Large intestine (tissue), 12 donors: ENCODE measurements at places on chromosomes 4 and X.

DNA sequence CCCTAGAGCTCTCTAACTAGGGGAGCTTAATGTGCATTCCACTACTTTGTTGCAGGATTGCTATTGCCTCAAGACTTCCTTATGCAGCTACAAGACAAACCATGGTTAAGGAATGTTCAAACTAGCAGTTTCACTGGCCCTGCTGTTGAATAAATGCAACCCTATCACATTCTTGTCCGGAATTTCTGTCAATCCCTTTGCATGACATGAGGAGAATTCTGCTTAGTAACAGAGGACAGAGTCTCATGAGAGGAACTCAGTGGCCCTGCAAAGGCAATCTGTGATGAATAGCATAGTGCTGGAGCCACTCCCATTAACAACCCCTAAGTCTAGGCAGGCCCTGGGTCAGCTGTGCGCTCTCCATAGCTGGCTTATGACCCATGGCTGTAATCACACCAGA, 30.7 kb upstream of the SGMS2 start:
- DNase-seq: peak; percentile 84

- peak; percentile 4 for DNase-seq
Measured at GRCh38 chr4:45063696-45064095, 337.3 kb upstream of the GNPDA2 start.

DNA sequence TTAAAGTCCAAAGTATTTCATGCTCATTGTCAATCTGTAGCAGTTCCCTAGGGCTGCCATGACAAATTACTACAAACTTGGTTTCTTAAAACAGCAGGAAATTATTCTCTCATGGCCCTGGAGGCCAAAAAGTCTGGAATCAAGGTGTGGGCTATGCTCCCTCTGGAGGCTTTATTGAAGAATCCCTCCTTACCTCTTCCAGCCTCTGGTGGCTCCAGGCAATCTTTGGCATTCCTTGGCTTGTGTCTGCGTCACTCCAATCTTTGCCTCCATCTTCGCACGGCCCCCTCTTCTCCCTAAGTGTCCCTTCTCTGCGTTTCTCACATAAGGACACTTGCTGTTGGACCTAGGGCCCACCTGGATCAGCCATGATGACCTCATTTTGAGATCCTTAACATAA, 170.4 kb downstream of the SMIM20 start:
- DNase-seq: no peak

- no peak for DNase-seq
Measured at GRCh38 chr4:138592796-138593195, 350.6 kb upstream of the SLC7A11 start.

GRCh38 chr4:68272860-68273259, 27.4 kb upstream of the TMPRSS11B start:
- no peak for DNase-seq

DNA sequence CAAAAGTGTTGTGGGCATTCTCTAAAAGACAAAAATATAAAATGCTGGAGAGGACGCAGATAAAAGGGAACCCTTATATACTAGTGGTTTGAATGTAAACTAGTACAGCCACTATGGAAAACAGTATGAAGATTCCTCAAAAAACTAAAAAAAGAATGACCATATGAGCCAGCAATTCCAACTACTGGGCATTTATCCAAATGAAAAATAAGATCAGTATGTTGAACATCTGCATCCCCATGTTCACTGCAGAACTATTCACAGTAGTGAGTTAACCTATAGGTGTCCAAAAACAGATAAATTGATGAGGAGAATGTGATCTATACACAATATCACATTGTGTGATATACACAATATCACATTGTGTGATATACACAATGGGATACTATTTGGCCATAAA, 1615.3 kb downstream of the PCDH18 start:
- DNase-seq: no peak

DNA sequence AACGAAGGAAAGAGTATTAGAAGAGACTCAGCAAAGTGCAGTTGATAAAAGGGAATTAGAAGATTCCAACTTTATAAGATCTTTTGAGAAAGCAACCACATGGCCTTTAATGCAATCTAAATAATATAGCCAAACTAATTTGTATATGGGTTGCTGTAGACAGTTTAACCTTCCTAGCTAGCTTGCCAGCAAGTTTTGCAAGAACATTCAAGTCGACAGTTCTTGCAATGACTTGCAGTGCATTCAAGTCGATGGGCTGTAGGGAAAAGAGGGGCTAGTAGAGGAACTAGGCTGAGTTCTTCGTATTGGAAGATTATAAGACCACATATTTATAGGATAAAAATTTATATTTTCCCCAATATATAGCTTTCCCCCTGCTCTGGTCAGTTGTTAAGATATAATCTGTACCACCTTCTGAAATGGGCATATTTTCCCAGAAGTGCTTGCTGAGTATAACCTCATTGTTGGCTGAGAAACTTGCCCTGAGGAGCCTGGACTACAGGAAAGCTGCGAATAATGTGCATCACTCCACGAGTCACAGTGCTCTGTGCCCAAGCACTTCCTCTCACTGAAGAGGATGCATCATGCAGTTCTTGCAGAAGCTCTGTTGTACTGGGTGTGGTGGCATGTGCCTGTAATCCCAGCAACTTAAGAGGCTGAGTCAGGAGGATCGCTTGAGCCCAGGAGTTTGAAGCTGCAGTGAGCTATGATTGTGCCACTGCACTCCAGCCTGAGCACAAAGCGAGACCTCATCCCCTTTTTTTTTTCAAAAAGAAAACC, 56.7 kb downstream of the DOCK11 start:
- no peak for DNase-seq

DNA sequence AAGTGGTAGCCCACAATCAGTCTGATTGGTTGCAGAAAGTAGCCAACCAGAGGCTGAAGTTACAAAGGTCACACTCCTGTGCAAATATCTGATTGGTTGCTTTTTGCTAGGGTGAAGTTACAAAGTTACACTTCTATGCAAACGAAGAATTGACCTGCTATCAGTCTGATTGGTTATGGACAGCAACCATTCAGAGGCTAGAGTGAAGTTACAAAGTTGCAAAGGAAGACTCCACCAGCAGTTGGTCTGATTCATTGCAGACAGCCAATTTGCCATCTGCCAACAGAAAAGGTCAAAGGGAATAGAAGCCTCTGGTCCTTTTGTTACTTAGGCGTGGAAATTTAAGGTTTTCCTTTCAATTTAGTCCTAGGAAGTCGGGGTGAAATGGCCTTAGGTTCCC, 377.7 kb downstream of the PRDM5 start:
- DNase-seq: no peak

DNA sequence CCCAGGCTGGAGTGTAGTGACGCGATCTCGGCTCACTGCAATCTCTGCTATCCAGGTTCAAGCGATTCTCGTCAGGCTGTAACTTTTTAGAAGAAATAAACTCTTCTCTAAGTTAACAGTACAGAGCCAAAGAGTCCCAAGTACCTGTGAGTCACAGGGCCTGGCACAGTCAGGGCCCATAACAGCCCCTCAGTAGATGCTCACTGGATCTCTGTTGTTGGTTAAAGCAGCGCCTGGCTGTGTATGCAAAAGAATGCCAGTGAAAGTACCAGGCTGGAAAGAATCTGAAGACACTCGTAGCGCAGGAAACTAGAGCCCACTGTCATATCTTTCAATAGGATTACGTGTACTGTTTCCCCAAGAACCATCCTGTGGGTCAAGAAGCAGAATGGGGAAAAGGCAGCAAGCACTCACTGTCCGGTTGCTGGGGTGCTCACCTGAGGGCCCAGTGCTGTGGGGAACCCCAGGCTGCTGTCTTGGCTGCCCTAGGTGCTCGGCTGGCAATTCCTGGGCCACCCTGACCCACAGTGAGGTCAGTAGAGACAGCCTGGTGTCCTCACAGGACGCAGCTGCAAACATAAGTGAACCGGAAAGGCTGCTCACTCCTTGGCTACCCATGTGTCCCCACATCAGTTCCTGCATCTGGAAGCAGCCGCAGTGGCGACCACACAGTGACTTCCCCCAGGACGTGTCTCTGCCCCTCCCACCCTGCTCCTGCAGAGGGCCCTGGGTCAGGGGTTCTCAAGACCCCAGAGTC, 3.1 kb upstream of the SLBP start:
- no peak for DNase-seq

GRCh38 chrX:100654261-100654660, 10.3 kb downstream of the SRPX2 start:
- DNase-seq: no peak

DNA sequence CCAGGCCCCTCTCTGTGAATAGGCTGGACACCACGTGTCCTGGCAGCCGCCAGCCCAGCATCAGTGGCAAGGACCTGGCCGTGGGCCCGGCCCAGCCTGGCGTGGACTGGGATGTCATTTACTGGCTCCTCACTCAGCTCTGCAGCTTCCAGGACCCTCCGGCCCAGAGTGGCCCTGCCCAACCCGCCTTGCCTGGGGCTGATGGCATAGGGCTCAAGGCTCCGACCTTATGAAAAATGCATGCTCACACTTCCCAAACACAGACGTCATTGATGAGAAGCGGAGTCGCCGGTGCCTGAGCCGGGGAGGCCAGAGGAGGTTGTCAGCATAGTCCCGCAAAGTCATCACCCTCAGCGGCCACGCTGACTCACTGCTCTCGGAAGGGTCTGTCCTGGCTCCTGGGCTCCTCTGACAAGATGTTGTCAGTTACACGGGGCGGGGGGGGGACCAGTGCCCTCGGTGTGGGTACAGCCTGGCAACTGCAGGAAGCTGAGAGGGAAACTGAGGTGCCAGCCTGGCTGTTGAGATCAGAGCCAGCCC, 14.3 kb downstream of the CFAP99 start:
- no peak for DNase-seq

DNA sequence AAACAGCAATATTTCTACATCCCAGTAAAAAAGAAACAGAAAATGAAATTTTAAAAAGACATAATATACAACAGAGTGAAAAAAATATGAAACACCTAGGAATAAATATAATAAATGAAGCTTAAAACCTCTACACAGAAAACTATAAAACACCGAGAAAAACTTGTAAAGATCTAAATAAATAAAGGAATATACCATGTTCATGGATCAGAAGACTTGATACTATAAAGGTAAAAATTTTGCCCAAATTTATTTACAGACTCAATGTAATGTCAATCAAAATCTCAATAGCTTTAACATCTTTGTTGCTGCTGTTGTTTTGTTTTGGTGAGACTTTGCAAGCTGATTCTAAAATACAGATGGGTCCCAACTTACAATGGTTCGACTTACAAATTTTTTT, 5.7 kb downstream of the TBC1D9 start:
- DNase-seq: no peak

GRCh38 chrX:44451056-44451455, 91.6 kb downstream of the FUNDC1 start:
- DNase-seq: no peak

- DNase-seq: no peak
Measured at GRCh38 chrX:21966866-21967265, 26.4 kb downstream of the SMS start.

GRCh38 chr4:159735281-159736207, 632.7 kb downstream of the RAPGEF2 start:
- DNase-seq: no peak

DNA sequence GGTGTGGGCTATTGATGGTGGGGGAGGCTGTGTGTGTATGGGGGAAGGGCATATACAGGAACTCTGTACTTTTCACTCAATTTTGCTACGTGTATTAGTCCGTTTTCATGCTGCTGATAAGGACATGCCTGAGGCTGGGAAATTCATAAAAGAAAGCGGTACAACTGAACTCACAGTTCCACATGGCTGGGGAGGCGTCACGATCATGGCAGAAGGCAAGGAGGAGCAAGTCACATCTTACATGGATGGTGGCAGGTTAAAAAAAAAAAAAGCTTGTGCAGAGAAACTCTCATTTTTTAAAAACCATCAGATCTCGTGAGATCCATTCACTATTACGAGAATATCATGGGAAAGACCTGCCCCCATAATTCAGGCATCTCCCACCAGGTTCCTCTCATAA, 152.3 kb downstream of the NEK1 start:
- no peak for DNase-seq

GRCh38 chr4:111499291-111499690, 646.0 kb upstream of the FAM241A start:
- DNase-seq: no peak

DNA sequence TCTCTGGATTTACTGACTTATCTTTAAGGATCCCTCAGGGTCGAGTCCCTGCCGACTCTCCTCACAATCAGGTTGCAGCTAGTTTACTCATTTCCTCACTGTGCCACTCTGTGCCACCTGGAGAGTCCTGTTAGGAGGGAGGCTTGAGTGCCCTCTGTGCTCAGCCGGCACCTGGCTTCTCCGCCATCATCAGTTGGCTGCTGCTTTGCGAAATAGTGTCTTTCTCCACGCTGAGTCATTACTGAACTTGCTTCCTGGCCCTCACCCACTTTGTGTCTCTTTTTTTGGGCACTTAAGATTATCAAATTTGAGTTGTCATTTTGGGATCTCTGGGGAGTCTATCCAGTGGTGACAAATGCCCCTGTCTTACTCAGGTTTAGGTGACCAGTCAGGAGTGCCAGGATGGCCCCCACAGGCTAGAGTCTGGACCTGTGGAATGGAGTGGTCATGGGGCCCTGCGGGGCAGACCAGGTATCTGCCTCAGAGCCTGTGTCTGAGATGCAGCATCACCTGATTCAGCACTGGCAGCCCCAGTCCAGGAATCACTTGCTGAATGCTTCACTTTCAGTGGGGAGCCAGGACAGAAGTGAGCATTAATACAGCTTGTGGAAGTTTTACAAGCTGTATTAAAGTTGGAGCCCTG, 37.7 kb downstream of the JADE1 start:
- no peak for DNase-seq

DNA sequence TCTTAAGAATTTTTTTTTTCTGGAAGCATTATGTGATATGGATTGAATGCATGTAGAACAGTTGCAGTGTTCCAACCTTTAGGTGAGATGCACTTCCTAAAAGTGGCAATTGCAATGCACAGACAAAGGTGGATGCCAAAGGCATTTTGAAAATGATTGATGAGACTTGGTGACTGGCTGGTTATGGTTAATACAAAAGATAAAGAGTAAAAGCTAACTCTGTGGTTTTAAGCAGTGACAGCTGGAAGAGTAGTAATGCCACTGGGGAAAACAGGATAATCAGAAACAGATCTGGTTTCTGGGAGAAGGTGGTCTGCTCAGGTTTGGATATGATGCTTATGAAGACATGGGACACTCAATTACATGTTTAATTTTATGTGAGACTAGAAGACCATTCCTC, 345.6 kb downstream of the RPA4 start:
- DNase-seq: no peak

GRCh38 chrX:288561-288991, 7.4 kb downstream of the PLCXD1 start:
- DNase-seq: no peak

DNA sequence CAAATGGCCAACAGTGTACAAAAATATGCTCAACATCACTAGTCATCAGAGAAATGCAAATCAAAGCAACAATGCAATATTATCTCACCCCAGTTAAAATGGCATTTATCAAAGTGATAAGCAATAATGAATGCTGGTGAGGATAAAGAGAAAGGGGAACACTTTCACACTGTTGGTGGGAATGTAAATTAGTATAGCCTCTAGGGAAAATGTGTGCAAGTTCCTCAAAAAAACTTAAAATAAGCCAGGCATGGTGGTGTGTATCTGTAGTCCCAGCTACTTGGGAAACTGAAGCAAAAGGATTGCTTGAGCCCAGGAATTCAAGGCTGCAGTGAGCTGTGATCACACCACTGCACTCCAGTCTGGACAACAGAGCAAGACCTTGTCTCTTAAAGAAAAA, 572.1 kb downstream of the NLGN4X start:
- DNase-seq: no peak
